ENCODE measurements at places on chromosomes 3 and 15.
A peak's percentile ranks its signal among the peaks of the same experiment; 100 is the strongest.

- DNase-seq, result no peak
These were observed 61.7 kb downstream of the IL1RAP start for GRCh38 chr3:190575437-190576185.

DNA sequence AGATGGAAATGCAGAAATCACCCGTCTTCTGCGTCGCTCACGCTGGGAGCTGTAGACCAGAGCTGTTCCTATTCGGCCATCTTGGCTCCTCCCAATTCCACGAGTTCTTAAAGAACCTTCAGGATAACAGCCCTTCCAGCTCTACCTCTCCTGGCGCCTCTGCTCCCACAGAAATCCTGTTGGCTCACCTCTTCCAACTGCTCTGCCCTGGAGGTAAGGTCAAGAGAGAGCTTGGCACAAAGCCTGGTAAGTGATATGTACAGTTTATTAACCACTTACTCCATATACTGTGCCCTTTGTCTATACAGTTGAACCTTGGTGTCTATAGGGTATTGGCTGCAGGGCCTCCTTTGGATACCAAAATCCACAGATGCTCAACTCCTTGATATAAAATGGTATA is 17.8 kb upstream of the FGF12 start:
- DNase-seq, result no peak

DNA sequence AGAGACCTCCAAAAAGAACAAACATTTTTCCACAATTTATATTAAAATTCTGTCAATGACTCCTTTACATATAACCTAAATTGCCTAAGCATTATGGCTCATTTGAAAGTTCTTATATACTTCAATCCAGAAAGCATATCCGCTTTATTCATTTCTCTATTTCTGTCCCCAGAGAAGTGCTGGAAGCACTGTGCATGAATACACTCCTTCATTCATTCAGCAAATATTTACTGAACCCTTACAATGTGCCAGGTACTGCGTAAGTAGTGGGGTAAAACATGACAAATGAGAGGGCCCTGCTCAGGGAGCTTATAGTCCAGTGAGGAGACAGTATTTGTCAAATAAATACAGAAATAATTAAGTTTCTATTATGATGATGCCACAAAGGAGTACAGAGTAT is 3.3 kb downstream of the PDCD10 start:
- DNase-seq, result no peak

- no peak for DNase-seq
These were observed 3.3 kb downstream of the LYSMD4 start for GRCh38 chr15:99729920-99730319.

GRCh38 chr15:28023422-28023821 is 75.7 kb downstream of the OCA2 start:
- no peak for DNase-seq

DNA sequence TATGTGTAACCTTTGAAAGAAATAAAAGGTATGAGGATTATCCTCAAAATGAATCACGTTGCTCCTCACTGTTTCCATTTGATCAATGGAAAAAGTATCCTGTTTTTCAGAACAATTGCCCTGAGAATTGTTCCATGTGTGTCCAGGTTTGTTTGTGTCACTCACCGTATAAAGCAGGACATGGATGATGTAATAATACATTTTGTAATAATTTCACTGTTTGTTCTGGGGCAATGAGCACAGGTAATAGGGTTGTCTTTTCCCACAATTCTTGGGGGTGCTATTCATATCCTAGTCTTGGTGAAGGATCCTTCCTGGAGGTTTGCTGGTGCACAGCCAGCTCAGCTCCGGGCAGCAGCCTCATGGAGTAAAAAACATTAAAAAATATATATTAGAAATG is 510.8 kb upstream of the MCTP2 start:
- DNase-seq, result no peak

GRCh38 chr3:4805662-4806061 is 173.6 kb upstream of the BHLHE40 start:
- peak; percentile 38 for DNase-seq

DNA sequence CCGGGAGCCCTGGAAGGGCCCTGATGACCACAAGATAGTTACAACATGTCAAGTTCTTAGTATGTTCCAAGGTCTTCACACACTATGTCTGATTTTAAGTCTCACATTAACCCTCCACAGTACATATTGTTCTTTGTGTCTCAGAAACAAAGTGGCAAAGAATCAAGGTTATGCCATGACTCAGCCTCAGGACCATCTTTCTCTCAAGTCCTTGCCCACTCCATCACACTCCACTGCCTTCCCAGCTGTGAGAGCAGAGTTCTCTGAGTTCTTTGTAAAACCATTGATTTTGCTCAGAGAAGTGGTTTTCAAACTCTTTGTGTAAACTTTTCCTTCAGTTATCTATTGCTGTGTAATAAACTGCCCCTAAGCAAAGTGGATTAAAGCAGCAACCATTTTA is 67.9 kb upstream of the C3orf80 start:
- no peak for DNase-seq

DNA sequence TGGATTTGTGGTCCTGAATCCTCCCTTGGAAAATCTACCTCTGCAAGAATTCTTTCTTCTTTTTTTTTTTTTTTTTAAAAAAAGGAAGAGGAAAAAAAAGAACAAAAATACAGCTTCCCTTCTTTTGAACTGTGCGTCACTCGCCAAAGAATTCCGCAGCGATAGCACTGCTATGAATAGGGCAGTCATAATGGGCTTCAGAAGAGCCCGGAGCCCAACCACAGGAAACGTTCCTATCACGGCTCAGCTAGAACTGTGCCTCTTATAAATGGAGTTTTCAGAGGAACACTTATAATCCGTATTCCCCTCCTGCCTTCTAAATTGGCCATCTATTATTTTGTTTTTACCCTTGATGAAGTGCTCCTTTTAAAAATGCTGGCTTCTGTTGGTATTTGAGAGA is 227.7 kb downstream of the ADAMTS17 start:
- no peak for DNase-seq

GRCh38 chr3:21463319-21463718 is 287.7 kb downstream of the ZNF385D start:
- DNase-seq, result no peak

DNA sequence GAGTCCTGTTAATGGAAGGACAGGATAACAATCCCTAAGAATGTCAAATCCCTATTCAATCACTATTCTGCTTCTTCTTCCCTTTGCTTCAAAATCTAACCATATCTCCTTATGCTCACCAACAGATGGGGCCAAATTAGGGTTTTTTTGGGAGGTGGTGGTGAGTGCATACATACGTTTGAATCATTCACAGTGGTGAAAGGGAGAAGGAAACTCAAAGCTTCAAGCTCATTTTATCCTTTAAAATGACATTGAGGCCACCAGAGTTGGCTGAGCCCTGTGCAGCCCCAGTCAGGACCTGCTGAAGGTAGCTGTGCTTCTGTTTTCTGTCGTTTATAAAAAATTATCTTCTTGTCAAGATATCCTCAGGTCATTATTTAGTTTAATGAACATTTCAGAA is 607.5 kb upstream of the AGTR1 start:
- DNase-seq, result no peak

DNA sequence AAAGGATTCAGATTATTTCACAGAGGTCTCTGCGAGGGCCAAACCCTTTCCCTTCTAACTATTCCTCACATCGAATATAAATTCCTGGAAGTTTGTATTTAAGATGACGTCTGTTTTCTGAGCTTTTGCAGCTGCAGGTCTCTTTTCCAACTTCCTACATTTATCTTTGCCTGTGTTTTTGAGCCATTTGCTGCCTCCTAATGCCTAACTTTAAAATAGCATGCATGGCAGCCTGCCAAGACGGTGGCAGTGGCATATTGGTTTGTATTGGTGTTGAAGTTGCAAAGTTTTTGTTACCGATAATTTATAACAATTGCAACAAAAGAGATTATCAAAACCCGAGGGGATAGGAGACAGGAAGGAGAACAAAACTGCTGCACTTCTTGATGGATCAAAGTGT is 187.1 kb upstream of the DNAJC19 start:
- DNase-seq, result peak; percentile 38

DNA sequence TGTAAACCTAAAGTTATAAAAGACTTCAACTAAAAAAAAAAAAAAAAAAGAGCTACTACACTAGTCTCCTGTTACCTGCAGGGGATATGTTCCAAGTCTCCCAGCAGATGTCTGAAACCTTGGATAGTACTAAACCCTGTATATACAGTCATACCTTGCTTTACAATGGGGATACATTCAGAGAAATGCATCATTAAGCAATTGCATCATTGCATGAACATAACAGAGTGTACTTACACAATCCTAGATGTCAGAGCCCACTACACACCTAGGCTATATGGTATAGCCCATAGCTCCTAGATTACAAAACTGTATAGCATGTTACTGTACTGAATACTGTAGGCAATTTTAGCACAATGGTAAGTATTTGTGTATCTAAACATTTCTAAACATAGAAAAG is 119.1 kb downstream of the GMPS start:
- DNase-seq, result no peak

GRCh38 chr3:38130631-38131065 is 6.3 kb downstream of the ACAA1 start:
- DNase-seq, result no peak

DNA sequence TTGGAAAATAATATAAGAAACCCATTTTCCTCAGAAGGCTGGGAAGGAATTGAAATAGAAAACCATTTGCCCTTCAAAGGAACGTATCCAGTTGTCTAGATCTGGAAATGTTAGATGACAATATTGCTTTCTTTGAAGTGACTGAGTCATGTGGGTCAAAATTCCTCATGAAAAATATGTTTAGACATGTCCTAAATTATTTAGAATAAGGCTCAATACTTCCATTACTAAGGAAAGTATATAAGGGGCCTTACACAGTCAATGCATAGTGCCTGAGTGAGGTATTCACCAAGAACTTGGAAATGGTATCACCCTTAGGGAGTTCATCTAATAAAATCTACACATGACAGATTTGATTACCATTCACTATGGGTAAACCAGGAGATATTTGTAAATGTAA is 619.8 kb upstream of the KCNMB2 start:
- DNase-seq, result no peak

DNA sequence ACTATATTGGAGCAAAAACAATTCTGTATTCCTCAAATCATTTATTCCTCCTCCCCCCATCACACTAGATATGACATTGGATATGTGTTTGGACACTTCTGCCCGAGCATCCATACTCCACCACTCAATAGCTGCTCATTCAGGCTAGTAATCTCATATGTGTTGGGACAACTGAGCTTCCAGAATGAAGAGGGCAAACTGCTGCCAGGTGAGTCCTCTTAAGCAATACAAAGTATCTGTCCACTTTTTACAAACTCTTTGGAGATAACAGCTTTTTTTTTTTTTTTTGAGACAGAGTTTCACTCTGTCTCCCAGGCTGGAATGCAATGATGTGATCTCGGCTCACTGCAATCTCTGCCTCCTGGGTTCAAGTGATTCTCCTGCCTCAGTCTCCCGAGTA is 5.4 kb upstream of the TNFSF10 start:
- DNase-seq, result no peak

DNA sequence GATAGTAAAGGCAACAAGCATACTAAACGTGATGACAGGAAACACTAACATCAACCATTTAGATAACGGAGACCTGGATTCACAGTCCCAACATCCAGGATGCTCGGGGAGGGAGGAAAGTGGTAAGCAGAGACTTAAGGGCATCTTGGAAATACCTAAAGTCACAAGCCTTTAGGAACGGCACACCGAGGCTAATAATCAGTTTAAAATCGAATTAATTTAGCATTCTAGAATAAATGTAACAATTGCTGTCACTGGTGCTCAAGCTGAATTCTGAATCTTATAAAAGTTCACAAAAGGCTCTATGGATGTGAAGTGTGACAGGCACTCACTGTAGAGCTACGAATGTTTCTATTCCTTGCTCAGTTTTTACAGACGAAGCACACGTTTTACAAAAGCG is 1.3 kb downstream of the CD47 start:
- DNase-seq, result no peak

- DNase-seq, result no peak
These were observed 125.7 kb downstream of the EEFSEC start for GRCh38 chr3:128278761-128279600.

DNA sequence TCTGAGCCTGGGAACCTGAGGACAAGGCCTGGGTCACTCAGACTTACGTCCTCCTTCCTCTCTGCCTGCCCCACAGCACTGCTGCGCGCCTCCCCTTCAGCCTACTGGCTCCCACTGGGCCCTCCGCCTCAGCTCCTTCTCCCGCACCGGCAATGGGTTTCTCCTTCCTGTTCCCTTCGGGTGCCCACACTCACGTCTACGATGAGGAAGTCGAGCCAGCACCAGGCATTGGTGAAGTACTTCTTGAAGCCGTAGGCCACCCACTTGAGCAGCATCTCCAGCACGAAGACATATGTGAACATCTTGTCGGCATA is 70.0 kb downstream of the EXOG start:
- no peak for DNase-seq

DNA sequence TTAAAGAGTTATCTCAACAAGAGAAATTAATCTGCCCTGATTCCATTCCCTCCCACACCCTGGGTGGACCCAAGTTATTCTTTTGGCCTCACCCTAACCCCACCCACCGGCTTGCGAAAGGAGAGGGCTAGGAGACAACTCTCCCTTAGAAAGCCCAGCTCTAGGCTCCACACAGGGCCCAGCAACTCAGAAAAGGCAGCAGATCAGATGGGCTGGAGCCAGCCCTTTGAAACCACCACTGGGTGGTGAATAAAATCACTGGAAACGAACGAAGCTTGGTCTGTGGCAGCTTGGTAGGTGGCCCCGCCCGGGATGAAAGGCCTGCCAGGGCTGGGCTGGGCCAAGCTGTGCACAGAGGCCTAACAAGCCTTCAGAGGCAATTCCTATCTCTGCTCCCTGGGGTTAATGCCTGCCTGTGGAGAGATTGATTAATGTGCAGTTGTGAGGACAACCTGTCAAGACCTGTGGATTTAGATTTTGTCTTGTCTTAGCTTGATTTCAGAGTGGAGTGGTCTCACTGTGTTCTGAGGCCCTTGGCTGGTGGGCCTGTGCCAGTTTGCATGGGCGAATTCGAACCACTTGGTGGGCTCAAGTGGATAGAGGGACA is 38.8 kb downstream of the BHLHE40 start:
- DNase-seq, result no peak

- DNase-seq, result no peak
These were observed 1.6 kb upstream of the DNAJB8 start for GRCh38 chr3:128468285-128468790.

GRCh38 chr3:129490273-129490675 is 38.2 kb upstream of the RHO start:
- peak; percentile 48 for DNase-seq

DNA sequence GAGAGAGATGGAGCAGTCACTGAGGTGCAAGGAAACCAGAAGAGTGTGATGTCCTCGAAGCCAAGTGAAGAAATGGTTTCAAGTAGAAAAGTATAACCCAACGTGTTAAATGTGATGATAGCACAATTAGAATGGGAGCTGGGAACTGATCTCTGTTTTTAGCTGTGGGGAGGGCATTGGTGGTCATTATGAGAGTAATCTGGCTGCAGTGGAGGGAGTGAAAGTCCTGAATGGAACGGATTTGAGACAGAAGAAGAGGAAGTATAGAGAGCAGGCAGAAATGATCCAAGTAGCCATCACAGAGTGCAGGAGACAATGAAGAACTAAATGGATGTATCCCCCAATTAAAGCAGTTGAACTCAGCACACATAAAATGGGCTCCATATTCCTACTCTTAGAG is 235.3 kb downstream of the IGSF11 start:
- no peak for DNase-seq

- no peak for DNase-seq
These were observed 25.7 kb upstream of the GSK3B start for GRCh38 chr3:120119846-120120510.

- DNase-seq, result no peak
These were observed 148.8 kb upstream of the TBL1XR1 start for GRCh38 chr3:177345973-177346503.
